Stimulated activated CD4-positive, alpha-beta T cell treated with anti-CD3 and anti-CD28 coated beads, Interleukin-2, amount 100 ng/mL, for 48 hours (primary cell): ENCODE measurements at places on chromosomes 5 and 9.

GRCh38 chr9:131485206-131485605 is 17.5 kb upstream of the POMT1 start:
- DNase-seq: no peak

DNA sequence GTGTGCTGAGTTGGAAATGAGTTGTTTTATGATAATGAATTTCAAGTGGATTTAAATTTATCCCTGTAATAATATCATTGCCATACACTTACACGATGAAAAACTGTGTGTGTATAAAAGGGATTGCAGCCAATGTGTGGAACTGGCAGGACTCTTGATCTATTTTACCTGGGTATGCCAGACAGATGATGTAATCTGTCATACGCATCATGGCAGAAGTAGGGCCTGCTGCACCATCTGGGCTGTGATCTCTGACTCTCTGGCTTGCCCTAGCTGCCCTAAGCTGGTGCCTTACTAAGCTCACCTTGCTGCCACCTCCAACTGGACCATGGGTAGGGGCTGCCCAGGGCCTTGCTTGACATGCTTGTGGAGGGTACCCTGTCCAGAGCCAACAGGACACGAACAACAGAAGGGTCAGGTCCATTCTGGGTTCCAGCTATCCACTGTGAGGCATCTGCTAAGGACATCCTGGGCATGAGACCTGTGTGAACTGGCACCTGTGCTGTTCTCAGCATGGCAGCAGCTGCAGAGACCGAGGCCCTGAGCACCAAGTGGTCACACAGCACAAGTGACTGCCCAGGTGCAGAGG is 184.2 kb downstream of the FSTL4 start:
- DNase-seq: no peak

DNA sequence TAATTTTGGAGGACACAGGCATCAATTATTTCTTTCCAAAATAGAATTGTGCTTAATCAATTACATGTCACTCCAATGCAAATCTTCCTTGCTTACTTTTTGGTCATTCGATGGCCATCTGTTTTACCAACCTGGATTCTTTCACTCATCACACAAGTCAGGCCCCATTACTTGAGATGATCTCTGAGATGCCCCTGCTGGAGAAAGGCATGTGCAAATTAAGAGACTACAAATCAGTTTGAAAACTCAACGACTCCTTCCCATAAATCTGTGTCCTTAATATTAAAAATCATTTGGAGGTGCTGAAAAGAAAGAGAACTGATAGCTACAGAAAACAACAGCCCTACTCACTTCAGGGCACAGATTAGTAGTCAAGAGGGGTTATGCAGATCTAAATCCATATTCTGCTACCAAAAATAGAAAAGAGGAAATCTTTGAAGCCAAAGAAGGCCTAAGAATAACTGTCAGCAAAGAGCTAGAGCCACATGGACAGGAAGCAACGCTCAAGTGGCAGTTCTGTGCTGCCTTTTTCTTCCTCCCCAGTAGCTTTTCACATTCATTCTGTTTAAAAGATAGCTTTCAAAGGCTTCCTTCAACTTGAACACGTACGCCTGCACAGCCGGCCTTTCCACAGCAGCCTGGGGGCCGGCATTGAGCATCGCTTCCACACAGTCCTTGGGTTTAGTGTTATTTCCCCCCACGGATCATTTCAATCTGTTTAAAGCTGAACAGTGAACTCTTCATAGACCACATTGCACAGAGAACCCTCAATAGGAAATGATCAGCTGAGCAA is 79.3 kb upstream of the MAP3K1 start:
- DNase-seq: no peak

- no peak for DNase-seq
Measured at GRCh38 chr5:65796751-65797316, 74.8 kb downstream of the NLN start.

DNA sequence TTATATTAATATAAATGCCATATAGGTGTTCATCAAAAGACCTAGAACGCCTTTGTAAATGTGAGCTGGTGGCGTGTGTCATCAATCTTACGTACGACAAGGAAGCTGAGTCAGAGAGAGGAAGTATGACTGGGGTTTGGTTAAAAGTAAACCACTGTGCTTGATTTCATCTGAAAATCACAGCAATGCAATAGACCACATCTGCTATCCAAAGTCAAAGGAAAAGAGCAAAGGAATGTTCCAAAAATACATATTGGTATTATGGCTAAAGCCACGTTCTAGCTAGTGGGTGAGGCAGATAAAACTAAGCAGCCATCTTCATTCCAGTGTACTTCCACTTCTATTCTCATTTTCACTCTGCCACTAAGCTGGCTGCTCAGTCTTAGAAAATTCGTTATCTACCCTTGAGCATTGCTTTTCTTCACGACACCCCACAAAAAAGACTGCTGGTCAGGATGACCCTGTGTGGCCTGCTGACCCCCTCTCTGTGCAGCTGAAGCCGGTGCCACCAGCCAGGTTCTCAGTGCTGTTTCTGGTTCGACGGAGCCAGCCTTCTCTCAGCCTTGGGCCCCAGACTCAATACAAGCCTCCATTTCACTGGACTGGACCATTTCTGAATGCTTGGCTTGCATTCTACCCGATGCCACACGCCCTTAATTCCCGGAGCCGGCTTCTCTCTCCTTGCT is 23.8 kb downstream of the SHC3 start:
- DNase-seq: no peak
